ENCODE measurements at places on chromosomes 2 and 18. TPM values are rescaled to one million over a fixed set of nuclear protein-coding genes. Genes with fewer than 3 reads are reported as not detected.

GRCh38 chr2:96024336-96025193, 10.2 kb downstream of the GPAT2 start:
- no peak for DNase-seq

The FSHR gene
- not detected for total RNA-seq

GRCh38 chr2:105294844-105295481, 34.6 kb downstream of the TGFBRAP1 start:
- no peak for DNase-seq

DNA sequence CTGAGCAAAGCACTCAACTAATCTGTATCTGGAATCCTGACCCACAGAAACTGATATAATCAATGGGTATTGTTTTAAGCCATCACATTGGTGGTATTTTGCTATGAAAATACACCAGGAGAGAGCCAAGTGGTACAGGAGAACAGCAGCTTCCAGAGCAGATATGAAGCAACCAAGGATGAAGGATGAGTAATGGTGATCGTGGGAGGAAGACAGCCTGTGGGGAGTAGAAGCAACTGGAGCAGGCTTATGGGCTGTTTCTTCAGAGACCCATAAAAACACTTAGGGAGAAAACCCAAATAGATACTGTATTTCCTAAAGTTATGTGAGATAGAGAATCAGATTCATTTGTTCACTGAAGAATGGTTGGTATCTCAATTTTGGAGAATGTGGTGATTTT, 330.8 kb downstream of the NUP35 start:
- no peak for DNase-seq

DNA sequence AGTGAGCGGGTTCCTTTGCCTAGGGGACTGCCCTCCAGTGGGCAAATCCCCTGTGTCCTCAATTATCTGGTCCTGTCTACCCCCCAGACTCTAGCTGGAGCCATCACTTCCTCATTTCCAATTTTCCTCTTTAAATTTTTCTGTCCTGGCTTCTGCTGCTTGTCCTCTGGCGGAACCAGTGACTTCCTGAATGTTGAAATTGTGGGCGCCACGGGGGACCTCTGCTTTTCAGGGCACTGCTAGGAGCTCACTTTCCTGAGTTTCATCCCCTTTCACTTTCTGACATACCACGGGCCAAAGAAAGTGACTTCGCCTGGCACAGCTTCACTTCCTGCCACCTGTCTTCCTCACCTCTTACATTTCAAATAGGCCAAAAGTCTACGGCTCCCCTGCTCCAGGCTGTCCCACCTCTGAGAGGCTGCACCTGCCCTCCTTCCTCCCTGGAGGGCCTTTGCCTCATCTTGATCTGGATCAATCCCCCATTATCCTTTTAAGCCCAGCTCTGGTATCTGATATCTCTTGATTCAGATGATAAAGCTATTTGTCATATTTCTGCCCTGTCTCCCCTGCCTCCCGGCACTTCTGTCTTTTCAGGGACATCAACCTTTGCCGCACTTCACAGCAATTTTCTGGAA, 1.4 kb upstream of the MARCO start:
- DNase-seq = no peak

- DNase-seq = no peak
Measured at GRCh38 chr2:101751875-101752619, 54.5 kb downstream of the MAP4K4 start.

DNA sequence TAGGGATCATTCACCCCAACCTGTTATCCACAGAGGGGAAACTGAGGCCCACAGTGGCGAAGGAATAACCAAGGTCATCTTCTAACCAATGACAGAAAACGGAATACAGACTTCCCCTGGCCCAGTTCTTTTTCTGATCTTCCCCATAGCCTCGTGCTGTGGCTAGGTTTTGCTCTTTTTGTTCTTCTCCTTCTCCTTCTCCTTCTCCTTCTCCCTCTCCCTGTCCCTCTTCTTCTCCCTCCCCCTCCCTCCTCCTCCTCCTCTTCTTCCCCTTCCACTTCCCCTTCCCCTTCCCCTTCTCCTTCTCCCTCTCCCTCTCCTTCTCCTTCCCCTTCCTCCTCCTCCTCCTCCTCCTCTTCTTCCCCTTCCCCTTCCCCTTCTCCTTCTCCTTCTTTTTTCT, 12.9 kb upstream of the TWIST2 start:
- DNase-seq = no peak

- no peak for DNase-seq
Measured at GRCh38 chr2:11784280-11784679, 37.8 kb downstream of the LPIN1 start.

DNA sequence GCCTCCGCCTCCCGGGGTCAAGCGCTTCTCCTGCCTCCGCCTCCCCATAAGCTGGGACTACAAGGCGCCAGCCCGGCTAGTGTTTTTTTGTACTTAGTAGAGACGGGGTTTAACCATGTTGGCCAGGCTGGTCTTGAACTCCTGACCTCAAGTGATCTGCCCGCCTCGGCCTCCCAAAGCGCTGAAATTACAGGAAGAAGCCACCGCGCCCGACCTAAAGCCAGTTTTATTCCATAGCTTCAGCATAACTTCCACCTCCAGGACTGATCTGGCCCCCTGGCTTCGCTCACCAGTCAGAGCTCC, 783 bp upstream of the TXNL4A start:
- no peak for DNase-seq

The SH3RF3 gene
- 1.7 TPM for total RNA-seq

GRCh38 chr2:21367421-21367820, 243.7 kb downstream of the TDRD15 start:
- no peak for DNase-seq

DNA sequence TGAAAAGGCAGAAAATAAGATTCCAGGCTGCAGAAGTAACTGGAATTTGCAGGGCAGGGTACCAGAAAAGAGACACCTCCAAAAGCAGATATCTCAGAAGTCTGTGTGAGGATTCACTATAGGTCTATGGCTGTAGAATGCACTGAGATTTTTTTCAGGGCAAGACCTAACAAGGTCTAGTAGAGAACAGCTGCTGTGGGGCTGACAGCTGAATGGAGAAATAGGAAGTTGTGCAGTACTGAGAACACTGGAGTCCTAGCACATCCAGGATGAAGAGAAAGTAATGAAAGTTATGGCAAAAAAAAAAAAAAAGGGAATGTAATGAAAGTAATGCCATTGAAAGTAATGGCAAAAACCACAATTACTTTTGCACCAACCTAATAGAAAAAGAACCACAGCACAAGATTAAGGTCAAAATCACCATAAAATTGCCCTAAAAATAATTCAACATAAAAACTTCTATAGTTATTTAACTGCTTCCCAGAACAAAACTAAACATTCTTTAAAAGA, 57.3 kb downstream of the CPO start:
- DNase-seq = no peak

DNA sequence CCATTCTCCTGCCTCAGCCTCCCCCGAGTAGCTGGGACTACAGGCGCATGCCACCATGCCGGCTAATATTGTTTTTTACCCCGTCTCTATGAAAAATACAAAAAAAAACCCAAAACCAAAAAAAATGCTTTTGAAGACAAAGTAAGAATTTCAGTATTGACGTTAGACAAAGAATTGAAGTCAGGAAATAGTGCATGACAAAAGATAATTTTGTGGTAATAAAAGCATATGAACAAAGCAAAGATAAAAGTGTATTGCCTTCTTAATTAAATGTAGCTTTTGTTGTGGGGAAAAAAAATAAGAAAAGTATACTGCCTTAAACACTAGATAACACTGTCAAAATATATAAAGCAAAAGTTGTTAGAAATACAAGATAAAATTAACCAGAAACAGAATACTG, 86.8 kb downstream of the ANKRD12 start:
- no peak for DNase-seq

- DNase-seq = no peak
Measured at GRCh38 chr2:25381502-25381901, 39.8 kb upstream of the DNMT3A start.

DNA sequence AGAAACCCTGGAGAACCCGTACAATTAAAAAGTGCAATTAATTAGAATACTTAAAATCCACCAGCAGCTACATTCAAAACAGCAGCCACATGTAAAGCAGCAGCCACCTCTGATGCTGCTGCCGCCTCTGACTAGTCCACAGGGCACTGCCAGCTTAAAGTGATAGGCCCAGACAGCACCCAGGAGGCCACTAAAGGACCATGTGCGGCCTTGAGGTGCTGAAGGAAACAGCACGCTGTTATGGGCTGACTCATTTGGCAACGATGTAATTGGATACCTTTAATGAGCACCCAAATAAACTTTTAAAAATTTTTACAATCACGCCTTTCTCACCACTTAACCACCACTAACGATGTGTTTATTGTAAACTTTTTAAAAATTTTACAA, 209.3 kb upstream of the NCKAP5 start:
- no peak for DNase-seq

- no peak for DNase-seq
Measured at GRCh38 chr2:12555012-12555645, 161.6 kb upstream of the TRIB2 start.

The AMER3 gene
- not detected for total RNA-seq

DNA sequence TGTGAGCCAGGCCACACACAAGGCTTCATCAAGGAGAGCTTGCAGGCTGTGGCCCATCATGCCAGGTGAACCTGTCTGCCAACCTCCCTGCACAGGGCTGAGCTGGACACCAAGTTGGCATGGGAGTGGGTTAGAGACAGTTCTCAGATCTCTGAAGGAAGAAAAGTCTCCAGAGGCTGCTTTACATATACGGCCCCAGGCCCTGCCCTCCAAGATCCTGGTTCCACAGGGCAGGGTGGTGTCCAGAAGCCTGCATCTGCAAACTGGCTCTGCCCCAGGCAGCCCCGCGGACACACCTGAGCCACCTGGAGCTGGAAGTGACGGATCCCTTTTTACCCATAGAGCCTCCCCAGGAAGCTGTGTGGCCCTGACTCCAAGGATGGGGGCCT, 24.2 kb upstream of the HES6 start:
- DNase-seq = no peak

The CELF4 gene
- not detected for total RNA-seq

- DNase-seq = no peak
Measured at GRCh38 chr18:9552191-9552590, 62.2 kb downstream of the PPP4R1 start.

The MATN3 gene
- total RNA-seq = 9.7 TPM

The OR6B2 gene
- total RNA-seq = not detected

The DOCK10 gene
- total RNA-seq = 2.1 TPM

DNA sequence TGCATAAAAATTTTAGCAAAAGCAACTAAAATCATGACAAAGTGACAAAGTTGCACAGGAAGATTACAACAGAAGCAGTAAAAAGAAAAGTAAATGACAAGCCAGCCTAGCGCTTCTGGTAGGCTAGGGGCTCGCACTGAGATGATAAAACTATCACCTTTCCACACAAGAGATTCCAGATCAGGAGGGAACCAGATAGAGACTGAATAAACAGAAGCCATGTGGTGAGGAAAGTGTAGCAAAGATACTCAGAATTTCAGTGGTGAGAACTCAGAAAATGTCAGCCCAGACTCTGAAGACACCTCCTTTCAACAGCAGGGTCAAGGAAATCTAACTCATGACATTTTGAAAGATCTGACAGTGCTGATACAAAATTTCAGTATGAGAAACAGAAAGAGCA, 77.4 kb upstream of the DNAJC10 start:
- no peak for DNase-seq

DNA sequence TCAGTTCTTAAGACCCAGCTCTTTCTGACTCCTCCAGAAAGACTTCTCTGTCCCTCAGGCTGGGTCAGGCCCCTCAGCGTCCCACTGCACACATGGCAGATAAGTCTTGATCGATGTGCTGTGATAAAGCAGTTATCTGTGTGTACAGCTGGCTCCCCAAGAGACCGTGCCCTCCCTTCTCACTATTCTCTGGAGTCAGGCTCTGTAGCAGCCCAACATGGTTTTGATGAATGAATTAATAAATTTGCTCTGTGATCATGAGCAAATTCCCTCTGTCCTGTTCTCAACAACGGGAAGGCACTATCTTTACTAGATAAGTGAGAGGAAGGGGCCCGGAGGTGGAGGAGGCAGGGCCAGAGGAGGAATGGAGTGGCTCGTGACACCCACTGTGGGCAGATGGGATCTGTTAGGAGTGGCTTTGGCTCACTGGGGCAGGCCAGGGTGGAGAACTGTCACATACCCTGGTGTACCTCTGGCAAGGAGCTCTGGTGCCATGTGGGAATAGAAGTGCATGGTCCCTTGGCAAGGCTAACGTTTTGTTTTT, 48.3 kb downstream of the ZFP36L2 start:
- no peak for DNase-seq

The CCDC178 gene
- not detected for total RNA-seq

The CYP26B1 gene
- total RNA-seq = 0.36 TPM

GRCh38 chr18:55477499-55477859, 110.5 kb downstream of the TCF4 start:
- DNase-seq = no peak

The ICA1L gene
- 1.7 TPM for total RNA-seq

- no peak for DNase-seq
Measured at GRCh38 chr2:49621016-49621415, 466.7 kb upstream of the FSHR start.

DNA sequence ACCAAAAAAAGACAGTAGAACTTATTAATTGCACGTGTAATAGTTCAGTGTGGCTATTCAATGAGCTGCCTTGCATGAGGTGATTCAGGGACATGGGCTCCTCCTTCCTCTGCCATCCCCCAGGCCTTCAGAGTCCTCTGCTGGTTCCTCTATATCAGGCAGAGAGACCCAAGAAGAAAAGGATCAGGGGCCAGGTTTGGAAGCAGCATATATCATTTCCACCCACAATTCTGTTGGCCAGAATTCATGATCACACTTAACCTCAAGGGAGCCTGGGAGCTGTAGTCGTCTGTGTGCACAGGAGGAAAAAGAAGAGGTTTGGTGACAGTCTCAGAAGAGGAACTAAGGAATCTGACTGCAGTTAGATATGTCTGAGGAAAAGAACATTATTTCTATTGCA, 114.0 kb upstream of the GLS start:
- no peak for DNase-seq

- no peak for DNase-seq
Measured at GRCh38 chr2:47028846-47029560, 113.4 kb upstream of the MCFD2 start.

DNA sequence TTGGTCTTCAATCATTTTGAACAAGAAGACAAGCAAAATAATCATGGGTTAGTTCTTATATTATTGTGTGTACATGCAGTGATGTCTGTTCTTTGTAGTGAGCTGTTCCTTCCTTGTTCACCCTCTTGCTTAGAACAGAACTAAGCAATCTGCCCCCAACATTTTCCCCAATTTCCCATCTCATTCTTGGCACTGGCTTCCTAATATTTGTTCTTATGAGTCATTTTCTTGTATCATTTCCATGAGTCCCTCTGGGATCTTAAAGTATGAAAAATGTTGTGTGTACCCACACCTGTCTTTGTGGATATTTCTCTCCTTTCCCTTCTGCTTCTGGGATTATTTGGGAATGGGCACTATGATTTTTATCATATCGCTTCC, 3.5 kb upstream of the IL1B start:
- no peak for DNase-seq

DNA sequence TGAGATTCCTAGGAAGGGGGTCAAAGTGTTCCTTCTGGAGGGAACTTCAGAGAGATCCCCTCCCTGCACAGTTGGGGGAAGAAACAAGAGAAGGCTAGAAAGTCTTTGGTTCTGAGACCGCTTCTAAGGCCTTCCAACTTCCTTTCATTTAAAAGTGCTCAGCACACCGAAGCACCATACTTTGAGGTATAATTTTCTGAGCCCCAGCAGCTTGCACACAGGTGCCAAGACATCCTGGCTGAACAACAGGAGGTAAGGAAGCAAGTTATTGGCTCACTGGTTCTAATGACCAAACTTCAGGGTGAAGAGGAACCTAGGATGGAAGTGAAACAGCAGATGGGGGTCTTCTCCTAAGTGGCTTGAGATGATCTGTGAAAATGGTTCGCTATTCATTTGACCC, 19.2 kb downstream of the TMEM177 start:
- DNase-seq = no peak

Data from epithelial cell of proximal tubule (primary cell).